ENCODE measurements at places on chromosomes 3 and 15.

DNA sequence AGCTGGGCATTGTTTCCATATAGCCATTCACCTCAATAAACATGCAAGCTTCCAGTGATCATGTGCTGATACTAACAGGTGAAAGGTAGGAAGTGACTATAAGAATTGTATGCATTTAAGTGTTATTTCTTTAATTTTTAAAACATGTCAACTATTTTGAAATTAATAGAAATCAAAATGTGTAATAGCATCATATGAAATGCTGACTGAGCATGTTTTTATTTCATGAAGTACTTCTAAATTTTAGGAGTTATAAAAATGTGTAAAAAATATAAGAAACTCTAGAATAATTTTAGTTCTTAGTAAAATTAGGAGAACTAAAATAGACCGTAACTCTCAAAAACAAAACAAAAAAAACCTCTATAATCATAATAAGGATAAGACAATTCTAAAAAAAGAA, 229.3 kb upstream of the ARPP21 start:
- no peak for DNase-seq

DNA sequence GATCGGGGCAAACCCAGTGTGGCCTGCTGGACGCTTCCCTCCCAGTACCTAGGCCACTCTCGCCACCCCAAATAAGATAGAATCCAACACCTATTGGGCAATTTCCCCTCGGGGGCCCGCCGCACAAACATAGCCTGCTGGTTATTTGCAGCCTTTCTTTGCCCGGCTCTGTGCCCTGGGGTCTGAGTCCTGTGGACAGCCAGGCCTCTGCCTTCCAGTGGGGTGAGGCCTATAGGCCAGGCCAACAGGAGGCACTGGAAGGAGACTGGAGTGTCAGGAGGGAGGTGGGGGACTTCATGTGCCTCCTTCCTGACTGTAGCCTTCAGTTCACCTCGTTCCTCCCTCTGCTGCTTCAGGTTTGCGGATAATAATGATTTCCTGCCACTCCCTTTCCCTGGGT, 47.4 kb upstream of the LDHAL6B start:
- DNase-seq = no peak

DNA sequence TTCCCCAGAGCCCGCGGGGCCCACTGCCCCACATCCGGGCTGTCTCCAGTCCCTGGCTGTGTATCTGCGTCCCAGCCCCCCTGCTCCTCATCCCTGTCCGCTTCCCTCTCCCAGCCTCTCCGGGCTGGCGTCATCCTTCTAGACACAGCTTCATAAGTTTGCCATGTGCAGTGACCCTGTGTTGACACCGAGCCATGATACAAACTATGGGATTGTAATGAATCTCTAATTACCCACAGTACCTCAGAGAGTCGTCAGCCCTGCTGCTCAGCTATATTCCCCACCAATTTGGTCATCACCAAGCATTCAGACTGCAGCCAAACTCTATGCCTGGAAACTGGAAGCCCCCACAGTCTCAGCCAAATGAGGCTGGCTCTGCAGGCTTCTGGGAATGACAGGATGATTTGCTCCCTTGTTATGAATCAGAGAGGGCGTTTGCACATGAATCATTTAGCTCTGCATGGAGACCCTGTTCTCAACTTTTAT, 466.1 kb upstream of the ATP11B start:
- DNase-seq = no peak

DNA sequence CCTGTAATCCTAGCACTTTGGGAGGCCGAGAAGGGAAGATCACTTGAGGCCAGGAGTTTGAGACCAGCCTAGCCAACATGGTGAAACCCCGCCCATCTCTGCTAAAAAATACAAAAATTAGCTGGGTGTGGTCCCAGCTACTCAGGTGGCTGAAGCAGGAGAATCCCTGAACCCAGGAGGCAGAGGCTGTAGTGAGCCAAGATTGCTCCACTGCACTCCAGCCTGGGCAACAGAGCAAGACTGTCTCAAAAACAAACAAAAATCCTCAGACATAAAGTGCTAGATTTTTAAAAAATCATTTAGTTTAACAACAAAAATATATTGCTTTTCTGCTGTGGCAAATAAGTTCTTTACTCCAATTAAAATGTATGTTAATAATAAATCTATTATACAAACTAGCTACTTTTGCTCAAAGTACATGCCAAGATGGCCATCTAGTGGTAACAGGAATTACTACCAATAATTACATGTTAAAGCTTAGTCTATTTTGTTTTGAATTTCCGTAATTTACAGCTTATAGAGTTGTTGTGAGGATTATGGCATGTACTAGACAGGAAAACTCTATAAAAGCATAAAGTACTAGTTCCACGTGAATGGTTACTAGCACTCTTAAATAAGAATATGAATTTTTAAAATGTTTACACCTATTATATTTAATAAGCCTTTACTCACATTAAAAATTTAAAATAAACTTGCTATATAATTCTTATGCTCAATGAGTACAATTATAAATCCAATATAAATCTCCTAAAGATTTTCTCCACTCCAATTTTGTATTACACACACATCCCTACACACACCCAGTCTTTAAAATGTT, 39.0 kb downstream of the GABPB1 start:
- DNase-seq = no peak

DNA sequence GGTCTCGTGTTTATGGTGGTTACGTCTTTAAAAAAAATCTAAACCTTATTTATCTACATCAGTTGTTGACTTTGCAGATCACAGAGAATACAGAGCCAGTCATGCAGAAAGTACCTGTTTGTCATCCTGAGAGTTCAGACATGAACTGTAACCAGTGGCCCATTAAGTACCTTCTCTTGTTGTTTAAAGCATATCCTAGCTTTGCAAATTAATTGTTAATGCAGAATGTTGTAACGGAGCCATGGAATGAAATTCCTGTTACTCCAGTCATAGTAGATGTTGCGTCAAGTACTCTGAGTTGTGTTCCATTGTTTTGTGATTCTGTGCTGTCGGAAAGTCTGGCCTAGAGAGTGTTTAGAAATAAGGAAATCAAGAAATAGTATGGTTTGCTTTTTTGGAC, 205.2 kb downstream of the RBMS3 start:
- DNase-seq = no peak

- DNase-seq = no peak
Measured at GRCh38 chr3:195896361-195897080, 11.8 kb downstream of the TNK2 start.

GRCh38 chr3:14047841-14048240, 76.8 kb downstream of the CHCHD4 start:
- no peak for DNase-seq

DNA sequence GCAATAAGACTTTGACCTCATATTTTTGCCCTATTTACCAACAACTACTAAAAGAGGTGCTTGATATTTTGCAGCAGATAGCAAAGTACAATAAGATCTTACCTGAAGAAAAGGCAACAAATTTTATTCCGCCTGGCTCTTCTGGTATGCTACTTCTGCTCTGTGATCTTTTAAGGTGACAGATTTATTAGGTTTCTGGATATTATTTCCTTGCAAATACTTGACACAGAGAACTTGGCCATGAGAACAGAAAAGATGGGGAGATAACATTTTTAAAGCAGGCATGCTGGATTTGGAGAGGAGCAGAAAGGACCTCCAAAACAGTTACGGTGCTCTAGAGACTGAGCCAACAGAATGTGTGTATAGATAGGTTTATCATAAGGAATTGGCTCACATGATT, 86.7 kb upstream of the RNF7 start:
- DNase-seq = no peak

- no peak for DNase-seq
Measured at GRCh38 chr3:183303690-183304089, 50.6 kb downstream of the B3GNT5 start.

DNA sequence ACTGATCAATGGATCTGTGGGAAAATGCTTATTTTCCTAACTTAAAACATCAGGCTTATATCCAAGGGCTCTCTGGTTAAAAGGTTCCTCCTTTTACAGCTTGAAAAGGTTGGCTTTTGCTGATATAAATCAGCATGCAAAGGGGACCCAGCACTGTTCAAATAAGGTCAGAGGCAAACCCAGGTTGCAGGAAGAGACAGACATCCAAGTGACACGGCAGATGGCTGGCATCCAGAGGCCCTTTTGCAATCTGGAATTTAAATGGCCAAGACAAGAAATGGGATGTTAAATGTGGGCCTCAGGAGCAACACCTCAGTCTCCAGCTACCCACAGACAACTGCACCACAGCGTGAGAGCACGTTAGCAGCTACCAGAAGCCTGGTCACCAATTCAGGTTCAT, 6.3 kb downstream of the SH3BP5 start:
- DNase-seq = no peak

DNA sequence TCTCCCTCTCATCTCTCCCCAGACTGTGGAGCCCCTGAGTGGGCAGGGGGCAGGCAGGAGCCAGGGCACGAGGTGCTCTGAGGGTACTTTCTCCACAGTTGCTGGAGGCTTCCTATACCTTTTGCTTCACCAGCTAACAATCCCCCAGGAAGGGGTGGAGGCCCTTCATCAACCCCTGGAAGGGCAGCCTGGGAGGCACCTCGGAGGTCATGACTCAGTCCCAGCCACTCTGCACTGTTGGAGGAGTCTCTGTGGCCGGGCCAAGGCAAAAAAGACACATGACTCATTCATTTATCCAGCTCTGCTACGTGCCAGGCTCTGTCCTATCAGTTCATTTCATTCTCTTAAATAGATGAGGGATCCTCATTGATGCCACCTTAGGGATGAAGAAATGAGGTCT, 15.6 kb upstream of the KY start:
- no peak for DNase-seq

GRCh38 chr3:51777985-51778384, 1.1 kb downstream of the IQCF6 start:
- no peak for DNase-seq

DNA sequence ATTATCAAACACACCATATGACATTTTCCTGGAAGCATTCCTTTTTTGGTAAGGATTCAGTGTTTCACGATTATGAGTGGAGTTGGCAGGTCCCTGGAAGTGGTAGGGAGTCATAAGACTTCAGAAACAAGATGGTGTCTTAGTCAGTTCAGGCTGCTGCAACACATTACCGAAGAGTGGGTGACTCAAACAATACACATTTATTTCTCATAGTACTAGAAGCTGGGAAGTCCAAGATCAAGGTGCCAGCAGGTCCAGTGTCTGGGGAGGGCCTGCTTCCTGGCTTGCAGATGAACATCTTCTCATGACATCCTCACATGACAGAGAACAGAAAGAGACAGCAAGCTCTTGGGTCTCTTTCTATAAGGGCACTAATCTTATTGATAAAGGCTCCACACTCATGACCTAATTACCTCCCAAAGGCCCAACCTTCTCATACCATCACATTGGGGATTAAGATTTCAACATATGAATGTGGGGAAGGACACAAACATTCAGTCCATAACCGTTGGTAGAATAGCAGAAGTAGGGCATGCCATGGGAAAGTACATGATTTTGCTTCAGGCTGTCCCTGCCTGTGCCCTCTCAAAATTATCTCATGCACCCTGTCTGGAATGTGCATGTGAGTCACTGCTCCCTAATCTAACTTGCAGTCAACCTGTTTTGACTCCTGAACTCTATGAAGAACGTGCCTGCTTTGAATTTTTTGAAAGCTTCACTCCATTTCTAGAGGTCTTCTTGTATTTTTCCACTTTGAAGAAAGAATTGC, 72.5 kb downstream of the GTPBP8 start:
- no peak for DNase-seq

GRCh38 chr3:52520716-52521487, 12.8 kb downstream of the NT5DC2 start:
- no peak for DNase-seq

GRCh38 chr3:23376516-23377248, 173.6 kb downstream of the UBE2E2 start:
- DNase-seq = no peak

- no peak for DNase-seq
Measured at GRCh38 chr3:42672515-42672914, 12.8 kb upstream of the KLHL40 start.

DNA sequence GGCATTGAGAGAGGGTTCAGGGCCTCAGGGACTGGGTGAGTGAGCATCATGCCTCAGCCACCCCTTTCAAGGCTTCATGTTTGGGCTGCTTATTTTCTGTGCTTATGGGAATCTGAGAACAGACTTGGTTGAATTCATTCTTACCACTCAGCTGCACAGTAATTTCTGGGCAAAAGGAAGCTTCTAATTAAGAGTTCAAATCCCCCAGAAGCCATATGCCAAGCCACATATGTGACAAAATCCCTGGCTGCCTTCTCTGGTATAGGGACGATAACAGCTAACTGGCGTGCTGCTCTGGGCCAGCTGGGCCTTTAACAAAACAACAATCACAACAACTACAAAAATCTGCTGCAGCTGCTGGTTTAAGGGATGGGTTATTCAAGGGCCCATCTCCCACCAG, 181.0 kb upstream of the ANKRD28 start:
- DNase-seq = no peak

DNA sequence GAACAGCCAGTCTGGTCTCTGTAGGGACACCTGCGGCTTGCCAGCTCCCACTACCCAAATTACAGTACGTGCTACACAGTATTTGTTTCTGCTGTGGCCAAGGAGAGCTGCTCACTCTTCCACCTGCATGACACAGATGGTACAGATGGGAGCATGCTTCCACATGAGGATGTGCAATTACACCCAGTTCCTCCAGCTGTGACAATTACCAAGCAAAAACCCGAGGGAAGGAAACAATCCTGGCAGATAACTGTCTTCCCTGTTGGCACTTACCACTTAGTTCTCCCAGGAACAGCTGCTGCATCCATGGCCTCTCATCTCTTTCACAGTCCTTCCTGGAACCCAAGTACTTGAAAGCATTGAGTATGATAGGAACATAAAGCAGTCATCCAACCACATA, 34.4 kb downstream of the DET1 start:
- DNase-seq = no peak

- DNase-seq = no peak
Measured at GRCh38 chr3:104178680-104179079, 1188.0 kb upstream of the ALCAM start.

DNA sequence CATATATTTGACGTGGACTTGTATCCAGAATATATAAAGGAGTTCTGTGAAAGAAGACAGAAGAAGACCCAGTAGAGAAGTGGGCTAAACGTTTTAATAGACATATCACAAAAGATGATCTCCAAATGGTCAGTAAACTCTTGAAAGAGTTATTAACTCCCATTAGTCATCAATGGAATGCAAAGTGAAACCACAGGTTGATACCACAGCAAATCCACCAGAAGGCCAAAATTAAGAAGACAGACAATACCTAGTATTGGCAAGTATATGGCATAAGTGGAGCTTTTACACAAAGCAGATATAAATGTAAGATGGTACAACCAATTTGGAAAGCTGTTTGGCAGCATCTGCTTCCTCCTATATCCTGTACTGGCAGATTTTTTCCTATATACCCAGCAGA, 6.0 kb downstream of the SPATA16 start:
- DNase-seq = no peak

DNA sequence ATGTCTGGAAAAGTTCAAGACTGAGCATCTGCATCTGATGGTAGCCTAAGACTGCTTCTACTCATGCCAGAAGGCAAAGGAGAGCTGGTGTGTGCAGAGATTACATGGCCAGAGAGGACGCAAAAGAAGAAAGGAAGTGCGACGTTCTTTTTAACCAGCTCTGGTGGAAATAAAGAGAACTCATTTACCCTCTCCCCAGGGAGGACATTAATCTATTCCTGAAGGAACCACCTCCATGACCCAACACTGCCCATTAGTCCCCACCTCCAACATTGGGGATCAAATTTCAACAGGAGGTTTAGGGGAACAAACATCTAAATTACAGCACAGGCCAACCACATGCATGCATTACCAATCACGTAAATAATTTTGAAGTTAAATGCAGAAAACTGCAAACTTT, 1.5 kb upstream of the NCK1 start:
- DNase-seq = no peak
